Upper lobe of right lung (tissue), 1 donor: ENCODE measurements at places on chromosomes 16 and 17. TPM values are rescaled to one million over a fixed set of nuclear protein-coding genes. Genes with fewer than 3 reads are reported as not detected.

GRCh38 chr17:13584701-13585080 is 17.0 kb downstream of the HS3ST3A1 start:
- no peak for DNase-seq

DNA sequence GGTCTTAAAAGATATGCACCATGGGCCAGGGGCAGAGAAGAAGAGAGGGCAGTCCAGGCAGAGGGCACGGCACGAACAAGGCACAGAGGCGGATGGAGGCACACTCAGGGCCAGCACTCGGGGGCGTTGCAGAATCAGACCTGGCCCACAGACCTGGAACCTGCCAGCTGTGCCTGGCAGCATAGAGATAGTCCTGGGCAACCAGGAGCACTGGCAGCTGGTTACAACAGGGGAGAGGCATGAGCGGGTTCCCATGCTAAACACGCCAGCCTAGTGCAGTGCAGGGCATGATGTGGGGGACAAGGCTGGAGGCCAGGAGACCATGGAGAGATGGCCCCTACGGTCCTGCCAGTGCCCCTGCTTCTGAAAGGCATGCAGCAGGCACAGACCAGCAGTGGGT is 56.9 kb upstream of the RBFOX3 start:
- peak; percentile 30 for DNase-seq

DNA sequence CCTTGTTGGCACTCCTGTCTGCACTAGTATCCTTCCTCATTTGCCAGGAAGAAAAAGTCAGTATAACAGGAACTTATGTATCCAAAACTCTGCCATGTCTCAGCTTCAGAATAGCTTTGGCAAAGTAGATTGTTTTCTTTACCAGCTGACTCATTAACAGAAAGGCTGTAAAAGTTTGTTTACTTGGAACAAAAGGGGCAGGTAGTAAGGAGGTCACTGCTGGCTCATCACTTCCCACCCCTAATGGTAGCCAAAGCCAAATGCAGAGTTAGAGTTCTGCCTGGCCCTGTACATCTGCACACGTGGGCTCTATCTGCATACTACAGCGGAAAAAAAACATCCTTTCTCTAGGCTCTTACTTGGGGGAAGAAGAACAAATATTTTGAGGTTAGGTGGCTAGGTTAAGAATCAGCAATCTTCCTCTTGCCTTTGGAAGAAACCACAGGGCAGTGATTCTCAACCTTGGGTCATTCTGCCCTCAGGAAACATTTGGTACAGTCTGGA is 90.9 kb upstream of the BCAR1 start:
- no peak for DNase-seq

Gene RAB34
- 63.5 TPM for total RNA-seq

- DNase-seq, result no peak
Measured at GRCh38 chr17:8887834-8888703, 20.6 kb upstream of the PIK3R6 start.

- DNase-seq, result no peak
Measured at GRCh38 chr16:16033208-16033717, 83.8 kb downstream of the ABCC1 start.

- DNase-seq, result no peak
Measured at GRCh38 chr16:82146957-82147356, 23.1 kb downstream of the MPHOSPH6 start.

DNA sequence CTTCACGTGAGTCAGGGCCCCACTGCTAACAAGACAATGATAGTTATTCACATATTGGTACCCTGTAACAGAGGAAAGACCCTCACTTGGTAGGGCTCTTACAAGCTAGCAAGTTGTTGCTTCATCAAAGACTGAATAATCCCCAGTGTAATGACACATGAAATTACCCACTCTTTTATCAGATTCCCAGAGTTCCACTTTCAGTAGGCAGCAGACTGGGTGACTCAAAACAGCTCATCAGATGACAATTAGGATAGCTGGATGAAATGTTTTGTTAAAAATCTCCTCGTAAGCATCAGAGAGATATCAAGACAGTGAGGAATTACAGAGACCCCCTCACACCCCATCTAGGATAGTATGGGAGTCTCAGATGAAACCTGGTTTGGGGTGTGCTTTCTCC is 6.8 kb upstream of the OR1E2 start:
- no peak for DNase-seq

Gene OR1A1
- not detected for total RNA-seq

GRCh38 chr17:74754832-74755231 is 6.4 kb downstream of the NHERF1 start:
- no peak for DNase-seq

GRCh38 chr16:76653390-76654026 is 376.3 kb downstream of the CNTNAP4 start:
- DNase-seq, result no peak

Gene SYNGR3
- total RNA-seq, result 0.61 TPM

Gene SYNGR2
- total RNA-seq, result 206 TPM

Gene MBTPS1
- total RNA-seq, result 97.5 TPM

DNA sequence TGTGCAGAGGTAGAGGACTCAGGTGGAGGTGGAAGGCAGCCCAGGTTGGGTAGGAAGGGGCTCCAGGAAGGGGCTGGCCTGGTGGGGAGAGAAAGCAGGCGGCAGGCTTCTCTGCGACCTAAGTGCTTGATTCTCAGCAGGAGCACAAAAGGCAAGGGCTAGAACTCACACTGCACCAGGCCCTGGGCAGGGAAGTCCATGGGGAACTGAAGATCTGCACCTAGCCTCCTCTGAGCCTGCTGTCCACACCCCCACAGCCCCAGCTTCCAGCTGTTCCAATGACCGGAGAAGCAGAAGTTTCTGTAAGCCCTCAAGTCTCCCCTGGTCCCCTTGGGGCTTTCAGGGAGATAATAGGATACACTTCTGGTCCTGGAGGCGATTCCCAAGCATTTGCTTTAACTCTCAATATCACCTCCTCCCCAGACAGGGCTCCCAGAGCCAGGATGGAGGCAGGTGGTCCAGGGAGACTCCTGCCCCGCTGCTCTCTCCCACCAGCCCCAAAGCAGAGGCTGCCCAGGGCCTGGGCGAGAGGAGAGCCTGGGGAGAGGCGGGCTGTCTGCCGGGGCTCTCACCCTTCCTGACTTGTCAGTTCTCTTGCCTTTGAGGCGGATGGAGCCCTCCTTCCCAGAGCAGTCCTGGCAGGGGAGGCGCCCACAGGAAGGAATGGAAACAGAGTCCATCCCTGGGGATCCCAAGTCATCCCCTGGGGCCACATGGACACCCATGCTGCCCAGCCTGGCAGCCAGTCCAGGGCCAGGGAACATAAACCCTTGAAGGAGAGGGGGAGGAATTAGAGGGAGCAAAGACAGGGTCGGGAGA is 126.0 kb downstream of the RBFOX3 start:
- DNase-seq, result no peak

DNA sequence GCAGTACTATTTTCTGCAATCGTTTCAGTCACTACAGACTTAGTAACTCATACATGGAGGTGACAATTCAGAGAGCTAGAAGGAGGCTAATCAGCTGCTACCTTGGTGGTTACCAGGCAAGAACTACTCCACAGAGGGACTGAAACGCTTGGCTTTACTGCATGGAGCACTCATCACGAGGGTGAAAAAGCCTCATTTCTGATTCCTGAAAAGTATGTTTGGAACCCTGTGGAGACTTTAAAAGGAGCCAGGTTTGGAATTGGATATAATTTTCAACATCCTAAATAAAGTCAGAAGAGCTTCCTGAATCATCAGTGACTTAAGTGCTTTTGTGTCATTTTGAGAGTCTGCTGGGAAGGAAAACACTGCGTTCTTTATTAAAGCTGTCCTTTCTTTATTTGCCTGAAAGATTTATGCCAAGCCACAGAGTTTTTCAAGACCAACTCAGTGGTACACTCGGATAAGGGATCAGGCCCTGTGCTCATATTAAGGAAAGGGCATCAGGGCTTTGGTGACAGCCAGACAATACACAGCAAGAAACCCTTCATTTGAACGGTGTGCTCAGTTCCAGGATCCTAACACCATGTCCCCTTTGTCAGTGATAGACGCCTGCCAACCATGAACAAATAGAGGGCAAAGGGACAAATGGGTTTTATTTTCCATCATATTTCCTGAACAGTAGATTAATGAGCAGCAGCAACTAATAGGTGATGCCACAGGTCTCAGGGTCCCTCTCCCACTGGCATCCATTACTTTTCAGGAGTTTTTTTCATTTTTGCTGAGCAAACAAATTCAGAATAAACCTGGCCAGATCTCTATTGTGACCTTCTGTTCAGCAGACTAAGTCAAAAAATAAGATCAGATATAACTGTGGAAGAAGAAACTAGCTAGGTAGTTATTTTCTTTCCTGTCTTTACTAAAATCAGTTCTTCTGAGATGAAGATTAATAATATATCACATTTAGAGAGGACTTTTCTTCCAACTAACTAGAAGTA is 80.5 kb upstream of the CLEC18B start:
- DNase-seq, result no peak

GRCh38 chr17:31597646-31598398 is 206.3 kb downstream of the RAB11FIP4 start:
- DNase-seq, result peak; percentile 45

- no peak for DNase-seq
Measured at GRCh38 chr16:52469775-52470174, 77.2 kb downstream of the TOX3 start.
